ENCODE measurements at places on chromosomes 4 and X. TPM values are rescaled to one million over a fixed set of nuclear protein-coding genes. Genes with fewer than 3 reads are reported as not detected.

DNA sequence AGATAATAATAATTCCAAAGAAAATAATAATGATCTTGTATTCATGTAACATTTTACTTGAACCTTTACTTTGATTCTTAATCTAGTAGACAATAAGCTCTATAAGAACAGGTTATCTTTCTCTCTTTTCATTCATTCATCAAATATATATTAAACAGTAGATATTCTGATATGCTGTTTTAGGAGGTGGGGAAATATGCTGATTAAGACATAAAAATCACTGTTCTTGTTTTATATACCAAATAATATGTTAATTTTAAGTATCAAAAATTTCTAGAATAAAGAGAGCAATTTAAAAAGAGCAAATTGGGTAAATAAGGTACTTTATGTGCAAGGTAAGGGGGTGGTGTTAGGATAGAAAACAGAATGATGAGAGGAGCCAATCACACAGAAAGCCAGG is 401.9 kb downstream of the PDHA2 start:
- no peak for DNase-seq

DNA sequence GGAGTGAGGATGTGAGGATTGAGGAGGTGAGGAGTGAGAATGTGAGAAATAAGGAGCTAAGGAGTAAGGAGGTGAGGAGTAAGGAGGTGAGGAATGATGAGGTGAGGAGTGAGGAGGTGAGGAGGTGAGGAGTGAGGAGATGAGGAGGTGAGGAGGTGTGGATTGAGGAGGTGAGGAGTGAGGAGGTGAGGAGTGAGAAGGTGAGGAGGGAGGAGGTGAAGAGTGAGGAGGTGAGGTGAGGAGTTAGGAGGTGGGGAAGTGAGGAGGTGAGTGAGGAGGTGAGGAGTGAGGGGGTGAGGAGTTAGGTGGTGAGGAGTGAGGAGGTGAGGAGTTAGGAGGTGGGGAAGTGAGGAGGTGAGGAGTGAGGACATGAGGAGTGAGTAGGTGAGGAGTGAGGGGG is 74.8 kb upstream of the MXD4 start:
- DNase-seq, result no peak

DNA sequence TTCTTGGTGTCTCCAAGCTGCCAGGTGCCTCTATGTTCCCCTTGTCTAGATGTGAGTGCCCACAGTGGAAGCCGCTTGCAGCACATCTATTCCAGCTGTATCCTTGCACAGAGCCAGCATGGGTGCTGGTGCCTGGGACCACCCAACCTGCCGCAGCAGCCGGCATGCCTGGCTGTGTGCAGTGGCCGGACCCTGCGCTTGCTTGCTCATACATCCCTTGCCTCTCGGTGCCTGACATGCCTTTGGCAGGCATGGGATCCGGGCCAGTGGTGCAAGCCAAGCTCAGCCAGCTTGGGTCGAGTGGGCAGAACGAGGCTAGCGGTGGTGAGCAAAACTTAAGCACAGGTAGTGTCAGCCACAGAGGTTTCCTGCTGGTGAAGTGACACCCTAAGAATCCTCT is 355.1 kb downstream of the TLL1 start:
- DNase-seq, result peak; percentile 50

GRCh38 chr4:182306792-182307507 is 63.7 kb downstream of the TENM3 start:
- no peak for DNase-seq

Gene LDB2
- 128 TPM for total RNA-seq

DNA sequence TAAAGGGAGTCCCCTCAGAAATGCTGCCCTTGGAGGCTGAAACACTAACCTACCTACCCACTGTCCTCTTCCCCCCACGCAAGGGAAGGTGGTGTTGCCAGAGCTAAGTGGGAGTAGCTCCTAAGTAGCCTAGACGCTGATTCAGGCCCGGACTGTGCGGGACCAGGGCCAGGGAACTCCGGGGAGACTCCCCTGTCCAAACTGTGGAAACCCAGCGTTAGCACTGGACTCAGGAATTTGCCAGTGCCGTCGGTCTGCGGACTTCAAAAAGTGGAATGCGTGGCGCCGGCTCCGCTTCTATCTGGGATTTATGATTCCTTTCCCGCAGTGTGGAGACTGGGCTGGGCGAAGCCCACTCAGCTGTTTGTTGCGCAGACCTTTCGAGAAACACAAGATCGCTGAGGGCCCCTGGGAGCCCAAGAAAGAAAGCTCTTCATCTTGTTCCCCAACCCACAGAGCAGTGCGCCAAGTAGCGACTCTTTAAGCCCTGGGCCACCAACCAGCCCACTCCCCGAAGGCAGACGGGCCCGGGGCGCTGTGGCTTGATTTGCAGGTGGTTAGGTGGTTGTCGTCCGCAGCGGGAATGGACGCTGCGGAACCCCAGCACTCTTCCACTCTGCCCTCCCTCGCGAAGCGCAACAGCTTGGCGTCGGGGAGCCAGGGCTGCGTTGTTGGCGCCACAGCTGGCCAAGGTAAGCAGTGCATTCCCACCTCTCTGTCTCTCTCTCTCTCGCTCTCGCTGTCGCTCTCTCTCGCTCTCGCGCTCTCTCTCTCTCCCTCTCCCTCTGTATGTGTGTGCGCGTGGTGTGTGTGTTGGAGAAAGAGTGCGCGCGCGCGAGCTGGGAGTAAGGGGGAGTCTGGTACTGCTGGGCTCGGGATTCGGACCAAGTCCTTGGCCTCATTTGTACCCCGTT is 2.0 kb downstream of the TMEM255A start:
- peak; percentile 60 for DNase-seq

Gene DNAAF6
- not detected for total RNA-seq

DNA sequence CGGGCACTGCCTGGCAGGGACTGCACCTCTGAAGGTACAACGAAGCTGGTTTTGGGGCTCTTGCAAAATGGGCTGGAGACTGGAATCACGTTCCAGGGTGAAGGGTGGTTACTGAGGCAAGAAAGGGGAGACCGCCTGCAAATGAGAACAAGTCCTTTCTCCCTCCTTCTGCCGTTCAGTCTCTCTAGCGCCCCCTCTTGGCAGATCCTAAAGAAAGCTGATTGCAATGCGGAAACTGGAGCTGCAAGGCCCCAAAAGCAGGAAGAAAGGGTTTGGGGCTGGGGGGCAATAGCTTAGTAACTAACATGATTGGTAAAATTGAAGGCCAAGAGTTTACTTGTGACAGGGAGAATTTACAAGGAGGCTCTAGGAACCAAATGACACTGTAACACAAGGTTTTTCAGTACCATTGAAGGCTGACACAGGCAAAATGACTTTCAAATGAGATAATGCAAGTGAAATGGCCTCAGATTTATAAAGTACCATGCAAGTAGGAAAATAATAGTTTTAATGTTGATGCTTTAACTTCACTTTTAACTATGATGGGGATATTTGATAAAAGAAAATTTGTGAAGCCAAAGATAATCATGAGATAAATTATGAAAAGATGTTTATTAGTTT is 222.7 kb upstream of the HAND2 start:
- DNase-seq, result peak; percentile 38

Gene AKAP14
- not detected for total RNA-seq

Gene ANTXR2
- total RNA-seq, result 88.0 TPM

Gene CT45A10
- total RNA-seq, result not detected

DNA sequence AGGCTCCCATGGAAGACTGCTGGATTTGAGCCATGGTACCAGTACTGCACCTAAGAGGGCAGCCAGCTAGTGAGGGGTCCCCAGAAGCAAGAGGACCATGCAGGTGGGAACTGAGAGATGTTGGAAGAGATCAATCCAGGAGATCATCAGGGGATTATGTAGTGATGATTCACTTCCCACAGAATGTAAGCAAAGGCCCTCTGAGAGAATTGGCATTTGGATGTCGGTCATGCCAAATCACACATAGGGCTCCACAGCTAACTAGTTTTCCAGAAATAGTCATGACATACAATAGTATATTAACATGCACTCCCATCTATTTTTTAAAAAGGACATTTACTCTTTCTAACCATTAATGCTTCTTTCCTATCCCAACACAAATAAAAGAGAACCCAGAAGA is 112.5 kb downstream of the RASGEF1B start:
- DNase-seq, result no peak

- no peak for DNase-seq
These were observed 196.9 kb downstream of the KLHL13 start for GRCh38 chrX:117919755-117920154.

- DNase-seq, result no peak
These were observed 84.0 kb upstream of the TBC1D9 start for GRCh38 chr4:140839888-140840790.

GRCh38 chrX:35276115-35276514 is 333.5 kb downstream of the FAM47B start:
- DNase-seq, result no peak

GRCh38 chr4:186624951-186625350 is 69.6 kb upstream of the MTNR1A start:
- no peak for DNase-seq

Gene BBS12
- 3.2 TPM for total RNA-seq

DNA sequence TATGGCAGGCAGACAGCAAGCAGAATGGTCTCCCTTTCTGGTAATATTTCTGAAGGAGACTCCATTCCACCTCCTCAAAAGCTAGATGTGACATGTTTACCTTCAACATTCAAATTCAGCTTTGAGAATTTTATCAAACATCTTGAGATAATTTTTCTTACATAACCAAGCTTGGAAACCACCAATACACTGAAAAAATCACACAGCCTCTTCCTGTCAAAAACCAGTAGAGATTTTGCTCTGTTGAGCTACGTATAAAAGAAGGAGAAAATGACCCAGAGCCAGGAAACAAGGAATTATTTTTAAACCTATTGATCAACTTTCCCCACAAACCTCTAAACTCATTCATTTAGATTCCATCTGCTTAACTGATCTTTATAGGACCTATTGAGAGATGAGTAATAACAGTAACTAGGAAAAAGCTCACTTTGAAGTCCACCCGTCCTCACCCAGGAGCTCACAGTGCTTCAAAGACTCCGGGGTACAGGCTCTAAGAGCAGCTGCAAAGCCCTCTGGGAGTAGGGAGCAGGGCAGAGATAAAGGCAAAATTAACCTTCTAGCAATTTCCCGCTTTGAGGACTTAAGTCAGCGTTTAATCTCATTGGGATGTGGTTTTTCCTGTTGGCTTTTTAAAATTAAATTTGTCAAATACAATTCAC is 318.2 kb upstream of the RASGEF1B start:
- no peak for DNase-seq

DNA sequence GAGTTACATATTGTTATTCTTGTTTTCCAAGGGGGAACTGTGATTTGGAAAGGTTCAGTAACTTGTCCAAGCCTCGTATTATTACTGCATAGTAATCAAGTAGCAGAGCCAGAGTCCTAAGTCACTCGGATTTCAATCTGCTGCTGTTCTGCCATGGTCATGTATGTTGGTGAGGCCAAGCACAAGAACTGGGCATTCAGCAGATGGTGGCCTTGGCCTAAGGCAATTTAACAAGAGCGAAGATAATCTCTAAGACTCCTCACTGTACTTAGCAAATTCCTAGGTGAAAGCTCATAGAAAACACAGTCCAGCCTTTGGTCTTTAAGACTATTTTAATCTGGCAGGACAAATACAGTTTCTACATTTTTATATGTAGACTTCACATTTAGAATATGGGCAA is 64.8 kb downstream of the NDST3 start:
- DNase-seq, result no peak
